ENCODE measurements at places on chromosomes 16 and 17.

GRCh38 chr17:5467416-5467815 lies 1.4 kb downstream of the DHX33 start:
- no peak for DNase-seq

- no peak for DNase-seq
Observed at GRCh38 chr17:81870981-81871386, at the start of gene ARHGDIA. Gene ARHGDIA (minus strand): TSS chr17:81871337. CDS start chr17:81869930, 1,407 bp downstream.

DNA sequence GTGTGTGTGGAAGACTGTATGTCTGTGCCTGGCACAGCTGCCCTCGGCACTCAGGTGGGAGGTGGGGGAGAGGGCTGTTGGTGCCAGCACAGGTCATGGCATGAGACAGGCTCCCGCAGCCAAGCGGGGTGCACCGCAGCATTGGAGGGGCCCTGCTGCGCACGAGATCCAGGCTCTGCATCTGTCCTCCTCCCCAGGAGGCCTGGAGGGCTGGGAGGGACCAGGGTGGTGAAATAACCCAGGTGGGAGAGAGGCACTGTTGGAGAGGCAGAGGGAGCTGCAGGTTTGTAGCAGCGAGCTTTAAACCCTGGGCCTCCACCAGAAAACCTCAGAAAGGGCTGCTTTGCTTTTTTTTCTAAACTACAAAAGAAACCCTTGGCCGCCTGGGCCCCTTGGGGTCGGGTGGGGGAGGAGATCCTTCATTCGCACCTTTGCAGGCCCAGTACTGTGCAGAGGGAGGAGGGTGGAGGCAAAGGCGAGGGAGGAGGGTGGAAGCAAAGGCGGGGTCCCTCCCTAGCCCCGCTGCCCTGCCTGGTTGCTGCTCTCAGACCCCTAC lies 241.7 kb downstream of the SEC14L1 start:
- no peak for DNase-seq

GRCh38 chr17:74734256-74734655 lies 2.8 kb upstream of the RAB37 start:
- DNase-seq, result no peak

DNA sequence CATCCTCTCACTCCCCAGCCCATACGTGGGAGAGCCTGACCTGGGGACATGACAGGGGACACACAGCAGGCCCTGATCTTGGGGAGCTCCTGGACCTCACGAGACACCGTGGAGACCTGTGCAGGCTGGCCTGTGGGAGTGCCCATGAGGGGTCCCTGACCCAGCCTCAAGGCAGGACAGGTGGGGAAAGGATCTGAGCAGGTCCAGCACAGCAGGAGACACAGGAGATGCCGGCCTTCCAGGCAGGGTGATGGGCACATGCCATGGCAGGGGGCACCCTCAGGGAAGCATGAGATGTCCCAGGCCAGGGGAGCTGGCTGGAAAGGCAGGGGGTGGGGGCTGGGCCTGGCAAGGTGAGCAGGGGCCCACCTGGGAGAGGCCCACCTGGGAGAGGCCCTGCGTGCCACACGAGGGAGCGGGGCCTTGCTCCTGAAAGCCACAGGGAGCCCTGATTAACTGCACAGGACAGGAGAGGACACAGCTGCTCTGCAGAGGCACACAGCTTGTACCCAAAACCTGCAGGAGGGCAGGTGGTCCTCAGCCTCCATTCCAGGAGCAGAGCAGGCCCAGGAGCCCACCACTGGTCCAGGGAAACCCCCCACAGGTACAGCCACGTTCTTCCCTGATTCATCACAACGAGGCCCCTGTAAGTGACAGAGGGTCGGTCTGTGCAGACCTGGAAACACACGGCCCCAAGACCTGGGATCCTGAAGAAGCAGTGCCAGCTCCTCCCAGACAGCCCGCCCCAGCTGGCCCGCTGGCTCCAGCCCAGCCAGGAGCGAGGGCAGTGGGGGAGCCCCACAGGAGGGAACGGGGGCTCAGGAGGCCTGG lies 26.6 kb upstream of the KRT17 start:
- DNase-seq, result no peak

Measured in suppressor macrophage (primary cell).